ENCODE measurements at places on chromosomes 3 and 15.

DNA sequence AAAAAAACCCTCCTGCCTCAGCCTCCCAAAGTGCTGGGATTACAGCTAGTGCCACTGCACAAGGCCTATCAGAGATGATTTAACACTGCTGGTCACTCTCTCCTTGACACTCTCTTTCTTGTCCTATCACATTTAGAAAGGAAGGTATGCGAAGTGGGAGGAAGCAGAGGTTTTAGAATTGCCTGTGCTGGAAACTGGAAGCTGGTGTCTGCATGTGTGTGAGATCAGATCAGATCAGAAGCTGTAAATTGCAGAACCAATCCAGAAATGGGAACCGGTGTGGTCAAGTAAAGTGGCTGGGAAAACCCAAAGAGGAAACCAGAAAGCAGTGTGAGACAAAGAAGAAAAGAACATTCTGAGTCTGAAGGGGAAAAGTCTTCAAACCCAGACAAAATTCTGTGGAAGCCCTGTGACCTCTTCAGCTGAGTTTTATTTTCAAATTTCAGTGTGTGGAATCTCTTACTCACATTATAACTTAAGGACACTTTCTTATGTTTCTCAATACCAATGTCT is 2.8 kb downstream of the EFHB start:
- DNase-seq = no peak

GRCh38 chr15:63260791-63261190 is 16.6 kb upstream of the APH1B start:
- DNase-seq = no peak

- DNase-seq = no peak
Measured at GRCh38 chr3:98328933-98329332, 24.7 kb upstream of the OR5K4 start.

DNA sequence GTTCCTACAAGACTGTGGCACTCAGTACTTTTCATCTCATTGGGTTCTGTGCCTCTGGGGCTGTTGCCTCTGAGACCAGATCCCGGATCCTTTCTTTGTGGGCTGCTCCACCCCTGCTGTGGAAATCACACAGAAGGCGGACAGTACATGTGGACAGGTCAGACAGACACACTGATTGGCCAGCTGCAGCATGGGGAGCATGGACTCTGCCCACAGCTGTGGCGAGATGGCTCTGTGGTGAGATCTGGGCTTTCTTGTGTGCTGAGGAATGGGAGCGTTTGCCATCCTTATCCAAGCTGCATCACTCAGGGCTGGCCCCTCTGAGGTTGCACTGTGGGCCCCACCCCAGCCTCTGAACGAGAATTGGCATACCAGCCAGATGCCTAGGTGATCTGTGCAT is 147.0 kb downstream of the APBA2 start:
- no peak for DNase-seq

DNA sequence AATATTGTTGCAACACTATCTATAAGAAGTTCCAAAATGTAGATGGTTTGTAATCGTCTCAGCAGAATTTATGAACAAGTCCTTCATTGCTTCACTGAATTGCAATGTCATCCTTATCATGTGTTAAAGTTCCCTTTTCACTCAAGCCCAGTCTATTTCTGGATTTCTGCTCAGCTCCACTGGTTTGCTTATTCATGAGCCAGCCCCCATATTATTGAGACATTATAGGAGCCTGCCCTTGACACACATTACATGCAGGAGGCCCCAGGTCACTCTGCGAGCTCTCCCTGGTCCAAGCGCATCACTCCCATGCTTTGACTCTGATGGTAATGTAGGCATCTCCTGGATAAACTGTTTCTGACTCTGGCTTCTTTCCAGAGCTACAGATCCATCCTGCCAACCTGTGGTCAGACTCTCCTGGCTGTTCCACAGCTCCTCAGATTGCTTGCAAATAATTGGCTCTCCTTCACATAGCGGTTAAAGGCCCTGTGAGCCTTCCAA is 56.9 kb downstream of the ABTB1 start:
- no peak for DNase-seq

GRCh38 chr3:197750858-197751737 is 1.4 kb downstream of the FYTTD1 start:
- DNase-seq = no peak

Measured in NCI-H748 treated with DMSO at 0.1 percent for 48 hours (cell line).